ENCODE measurements at places on chromosomes 1 and 21.

GRCh38 chr1:71572038-71572437 lies 491.2 kb upstream of the ZRANB2 start:
- no peak for DNase-seq

- DNase-seq, result no peak
These were observed 273.7 kb downstream of the BARHL2 start for GRCh38 chr1:90443354-90443753.

GRCh38 chr1:208088319-208088718 lies 155.9 kb downstream of the PLXNA2 start:
- no peak for DNase-seq

DNA sequence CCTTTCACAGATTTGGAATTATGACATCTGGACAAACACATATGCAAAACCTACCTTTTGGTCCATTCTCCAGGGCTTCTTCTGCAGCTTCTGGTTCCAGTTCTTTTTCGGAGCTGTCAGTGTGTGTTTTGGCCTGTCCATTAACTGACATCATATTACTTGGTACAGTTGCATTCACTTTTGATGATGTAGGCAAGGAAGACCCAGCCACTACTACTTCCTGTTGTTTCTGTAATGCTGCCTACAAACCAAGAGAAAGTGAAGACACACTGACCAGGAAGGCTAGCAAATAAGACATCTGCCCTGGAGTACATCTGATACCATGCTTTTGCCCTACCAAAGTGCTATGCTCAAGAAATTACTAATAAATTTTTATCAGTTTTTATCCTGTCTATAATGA lies 31.9 kb downstream of the ACBD3 start:
- DNase-seq, result no peak

DNA sequence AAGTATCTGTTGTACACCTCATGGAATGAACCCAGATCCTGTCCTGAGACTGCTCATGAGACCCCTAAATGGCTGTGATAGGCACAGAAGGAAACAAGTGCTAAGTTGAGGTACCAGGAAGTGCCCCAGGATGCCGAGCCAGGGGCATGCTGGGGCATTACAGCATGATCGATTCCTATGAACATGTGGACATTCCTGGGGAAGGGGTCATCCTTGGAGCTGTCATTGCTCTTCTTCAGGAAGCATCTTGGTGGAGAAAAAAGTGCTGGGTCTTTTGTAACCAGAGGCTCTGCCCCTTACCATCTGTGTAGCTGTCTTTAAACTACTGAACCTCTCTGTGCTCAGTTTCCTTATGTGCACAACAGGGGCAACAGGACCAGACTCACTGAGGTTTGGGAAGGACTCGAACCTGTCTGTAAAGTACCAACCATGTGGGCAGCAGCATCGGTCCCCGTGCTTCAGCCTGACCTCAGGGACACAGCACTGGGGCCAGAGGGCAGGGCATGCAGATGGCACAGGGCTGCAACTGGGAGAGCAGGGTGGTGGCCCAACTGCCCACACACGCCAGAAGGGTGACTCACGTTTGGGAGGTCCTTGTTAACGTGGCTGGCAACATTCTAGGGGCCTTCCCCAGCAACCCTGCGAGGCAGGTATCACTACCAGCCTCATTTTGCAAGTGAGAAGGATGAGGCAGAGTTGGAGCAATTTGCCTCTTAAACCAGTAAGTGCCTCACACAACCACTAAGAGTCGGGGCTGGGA lies 142.3 kb upstream of the EDN2 start:
- no peak for DNase-seq

GRCh38 chr1:60033066-60033465 lies 40.5 kb downstream of the C1orf87 start:
- DNase-seq, result no peak

DNA sequence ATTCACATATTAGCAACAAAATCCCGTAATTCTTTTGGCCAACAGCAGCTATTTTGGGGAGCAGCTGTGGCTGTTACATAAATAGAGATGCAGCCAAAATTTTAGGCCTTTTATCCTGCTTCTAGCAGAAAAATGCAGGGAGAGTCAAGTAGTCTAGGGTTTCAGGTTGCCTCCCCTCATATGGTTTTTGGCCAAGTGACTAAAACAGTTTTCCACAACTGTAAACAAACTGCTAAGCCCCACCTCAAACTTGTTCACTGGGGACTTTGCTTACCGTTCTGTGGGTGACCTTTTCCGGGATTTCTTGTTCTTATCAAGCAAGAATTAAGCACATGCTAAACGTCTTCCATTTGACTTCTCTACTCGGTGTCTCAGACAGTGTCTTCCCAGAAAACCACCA lies 133.4 kb downstream of the EDEM3 start:
- DNase-seq, result no peak

All from NCI-H774 (cell line).